Non-pigmented ciliary epithelial cell (primary cell): ENCODE measurements at places on chromosomes 13 and 19.

- no peak for DNase-seq
Measured at GRCh38 chr13:21149568-21149967, 26.8 kb downstream of the SKA3 start.

DNA sequence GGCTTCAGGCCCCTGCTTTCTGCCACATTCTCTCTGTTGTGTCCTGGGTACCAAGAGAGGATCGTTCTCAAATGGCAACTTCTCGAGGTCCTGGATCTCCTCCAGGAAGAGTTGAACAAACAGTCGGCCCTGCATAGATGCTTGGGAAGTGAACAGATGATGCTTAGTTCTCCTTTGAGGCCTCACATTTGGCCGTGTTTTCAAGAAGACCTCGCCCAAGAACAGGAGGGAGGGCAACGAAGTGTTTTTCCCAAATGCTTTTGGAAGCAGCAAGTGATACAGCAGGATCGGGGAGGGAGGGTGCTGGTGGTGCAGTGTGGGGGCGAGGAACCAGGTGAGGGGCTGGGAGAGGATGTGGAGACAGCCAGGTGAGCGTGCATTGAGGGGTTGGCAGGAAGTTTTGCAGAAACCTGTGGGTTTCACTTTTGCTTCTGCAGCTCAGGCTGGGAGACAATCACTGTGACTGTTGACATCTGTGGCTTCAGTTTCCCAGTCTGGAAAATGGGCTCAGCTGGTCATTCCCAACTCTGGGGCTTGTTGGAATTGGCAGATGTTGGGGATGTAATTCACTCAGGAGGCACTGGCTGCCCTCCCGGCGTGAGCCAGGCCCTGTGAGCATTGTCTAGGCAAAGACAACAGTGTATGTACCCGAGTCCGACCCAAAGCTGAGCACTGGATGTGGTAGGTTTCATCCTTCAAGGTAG, 21.6 kb downstream of the MAST3 start:
- no peak for DNase-seq

GRCh38 chr19:47618771-47619170, 9.8 kb downstream of the BICRA start:
- no peak for DNase-seq

DNA sequence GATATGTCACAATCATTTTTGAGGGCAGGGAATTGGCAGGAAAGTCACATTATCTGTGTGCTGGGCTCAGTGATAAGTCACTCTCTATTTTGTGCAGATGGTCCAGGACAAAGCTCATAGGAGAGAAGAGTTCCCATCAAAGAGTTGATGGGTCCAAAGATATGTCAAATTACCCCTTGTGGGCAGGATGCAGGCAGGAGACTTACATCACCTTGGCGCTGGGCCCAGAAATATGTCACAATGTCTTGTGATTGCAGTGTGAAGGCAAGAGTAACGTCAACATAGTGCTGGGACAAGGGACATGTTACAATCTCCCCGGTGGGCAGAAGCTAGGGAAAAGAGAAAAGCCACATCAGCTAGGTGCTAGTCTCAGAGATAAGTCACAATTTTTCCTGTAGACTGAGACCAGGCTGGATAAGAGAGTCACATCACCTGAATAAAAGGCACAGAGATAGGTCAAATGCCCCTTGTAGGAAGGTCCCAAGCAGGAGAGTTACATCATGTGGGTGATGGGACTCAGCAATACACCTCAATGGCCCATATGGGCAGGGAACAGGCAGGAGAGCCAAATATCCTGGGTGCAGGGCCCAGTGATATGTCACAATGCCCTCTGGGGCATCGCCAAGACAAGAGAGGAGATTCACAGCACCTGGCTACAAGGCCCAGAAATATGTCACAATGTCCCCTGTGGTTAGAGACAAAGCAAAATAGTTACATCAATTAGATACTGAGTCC, 47.9 kb downstream of the ZNF99 start:
- DNase-seq, result no peak

GRCh38 chr13:75800545-75800944, 164.4 kb downstream of the LMO7 start:
- DNase-seq, result no peak

- peak; percentile 89 for DNase-seq
Measured at GRCh38 chr13:76383676-76384461, 502.3 kb downstream of the KCTD12 start.

DNA sequence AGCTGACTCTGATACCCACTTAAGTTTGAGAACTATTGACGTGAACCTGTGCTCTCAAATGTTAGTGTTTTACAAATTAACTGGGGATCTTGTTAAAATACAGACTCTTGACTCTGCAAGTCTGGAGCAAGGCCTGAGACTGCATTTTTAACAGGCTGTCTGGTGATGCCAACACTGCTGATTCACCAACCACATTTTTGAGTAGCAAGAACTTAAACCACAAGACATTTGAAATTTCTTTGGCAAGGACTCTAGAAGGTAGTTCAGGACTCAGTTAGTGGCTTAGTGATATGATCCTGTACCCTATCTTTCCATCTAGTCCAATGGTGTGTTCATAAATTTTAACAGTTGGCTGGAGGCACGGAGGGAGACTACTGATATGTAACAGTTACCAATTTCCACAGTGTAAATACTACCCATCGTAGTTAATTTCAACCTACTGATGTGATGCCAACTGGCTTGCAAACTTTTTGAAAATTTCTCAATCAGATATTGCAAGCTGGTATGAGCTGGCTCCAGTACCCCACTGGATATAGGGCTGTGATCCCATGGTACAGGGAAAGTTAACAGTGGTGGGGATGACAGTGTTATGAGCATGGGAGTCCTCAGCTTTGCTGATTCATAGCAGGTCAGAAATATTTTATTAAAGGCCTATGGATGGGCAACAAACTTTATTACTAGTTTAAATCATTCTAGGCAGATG, 255.1 kb downstream of the TBC1D4 start:
- peak; percentile 79 for DNase-seq

GRCh38 chr13:112747256-112747655, 57.4 kb downstream of the ATP11A start:
- DNase-seq, result no peak

- no peak for DNase-seq
Measured at GRCh38 chr13:24985896-24986295, 110.0 kb upstream of the PABPC3 start.

- no peak for DNase-seq
Measured at GRCh38 chr13:112652512-112653070, 37.2 kb upstream of the ATP11A start.

DNA sequence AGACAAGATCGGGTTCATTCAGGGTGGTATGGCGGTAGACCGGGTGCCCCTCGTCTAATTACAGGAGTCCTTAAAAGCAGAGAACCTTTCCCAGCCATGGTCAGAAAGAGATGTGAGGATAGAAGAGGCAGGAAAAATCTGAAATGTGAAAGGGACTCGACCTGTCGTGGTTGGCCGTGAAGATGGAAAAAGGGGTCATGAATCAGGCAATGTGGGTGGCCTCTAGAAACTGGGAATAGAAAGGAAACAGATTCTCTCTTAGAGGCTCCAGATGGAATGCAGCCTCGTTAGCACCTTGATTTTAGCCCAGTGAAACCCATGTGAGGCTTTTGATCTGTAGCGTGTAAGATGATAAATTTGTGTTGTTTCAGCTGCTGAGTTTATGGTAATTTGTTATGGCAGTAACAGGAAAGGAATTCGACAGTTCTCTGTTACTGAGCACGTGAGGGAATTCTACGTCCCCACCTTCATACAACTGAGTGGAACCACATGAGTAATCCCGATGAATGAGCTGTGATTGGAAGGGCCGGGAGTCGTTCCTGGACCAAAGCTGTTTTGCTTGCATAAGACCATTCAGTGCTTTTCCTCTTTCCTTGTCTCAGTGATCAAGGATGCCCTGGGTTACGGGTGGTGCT, 11.0 kb upstream of the CA11 start:
- DNase-seq, result no peak

DNA sequence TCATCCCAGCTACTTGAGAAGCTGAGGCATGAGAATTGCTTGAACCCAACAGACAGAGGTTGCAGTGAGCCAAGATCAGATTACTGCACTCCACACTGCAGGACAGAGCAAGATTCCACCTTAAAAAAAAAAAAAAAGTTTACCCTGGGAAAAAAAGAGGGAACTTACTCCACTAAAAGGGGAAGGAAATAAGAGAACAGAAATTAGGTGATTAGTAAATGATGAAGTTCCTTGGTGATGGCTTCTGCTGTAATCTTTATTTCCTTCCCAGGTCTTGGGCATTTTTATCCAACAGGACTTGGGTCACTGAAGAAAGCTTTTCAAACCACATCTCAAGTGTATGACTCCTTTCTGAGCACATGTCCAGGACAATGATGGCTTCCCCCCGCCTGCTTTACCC, 9.3 kb downstream of the ZNF780A start:
- no peak for DNase-seq

- no peak for DNase-seq
Measured at GRCh38 chr13:25541434-25542123, 169.8 kb downstream of the ATP8A2 start.

DNA sequence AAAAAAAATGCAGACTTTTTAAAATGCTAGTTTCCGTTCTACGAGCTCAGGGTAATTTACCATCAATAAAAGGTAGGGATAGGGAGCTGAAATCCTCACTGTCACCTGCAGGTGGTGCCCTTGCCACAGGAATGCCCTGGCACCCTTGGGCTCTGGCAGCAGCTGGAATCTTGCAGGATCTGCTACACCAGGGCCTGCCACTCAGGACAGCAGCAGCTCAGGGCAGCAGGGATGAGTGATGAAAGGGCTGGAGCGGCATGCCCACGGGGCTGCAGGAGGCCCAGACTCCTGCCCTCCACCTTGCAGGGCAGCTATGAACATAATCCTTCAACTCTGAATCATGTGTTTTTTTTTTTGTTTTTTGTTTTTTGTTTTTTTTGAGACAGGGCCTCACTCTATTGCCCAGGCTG, 54.0 kb downstream of the GNG7 start:
- peak; percentile 30 for DNase-seq
